ENCODE measurements at places on chromosomes 12 and 14.

DNA sequence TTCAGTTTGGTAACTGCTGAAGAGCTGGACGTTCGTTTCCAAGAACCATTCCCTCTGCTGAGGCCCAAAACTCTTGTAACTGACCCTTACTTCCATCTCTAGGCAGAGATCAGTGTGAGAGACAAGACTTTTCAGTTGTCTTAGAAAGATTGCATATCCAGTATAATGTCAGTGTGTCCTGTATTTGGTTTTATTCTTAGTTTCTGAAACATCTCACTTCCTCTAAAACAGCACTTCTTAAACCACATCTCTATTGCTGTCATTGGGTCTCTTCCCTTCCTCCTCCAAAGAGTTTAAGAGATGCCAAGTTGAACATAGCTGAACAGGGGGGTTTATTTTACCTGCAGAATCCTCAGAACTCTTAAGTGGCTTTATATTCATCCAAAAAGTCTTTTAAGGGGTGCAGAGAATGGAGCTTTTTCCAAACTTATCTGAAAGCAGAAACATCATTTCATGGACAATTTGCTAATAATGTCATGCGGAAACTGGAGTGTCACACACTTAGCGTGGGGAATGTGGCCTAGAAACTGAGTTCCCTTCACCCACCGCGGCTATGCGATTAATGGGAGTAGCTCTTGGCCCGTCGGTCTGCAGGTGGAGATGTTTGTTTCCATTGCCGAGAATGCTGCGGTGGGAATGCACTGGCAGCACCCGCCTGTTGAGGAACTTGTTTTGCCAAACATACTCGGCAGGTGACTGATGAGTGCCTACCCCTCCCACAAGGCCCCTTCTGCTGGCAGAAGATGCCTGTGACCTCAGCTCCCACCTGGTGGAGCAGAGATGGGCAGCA, 148.2 kb downstream of the ADGRD1 start:
- DNase-seq, result no peak

DNA sequence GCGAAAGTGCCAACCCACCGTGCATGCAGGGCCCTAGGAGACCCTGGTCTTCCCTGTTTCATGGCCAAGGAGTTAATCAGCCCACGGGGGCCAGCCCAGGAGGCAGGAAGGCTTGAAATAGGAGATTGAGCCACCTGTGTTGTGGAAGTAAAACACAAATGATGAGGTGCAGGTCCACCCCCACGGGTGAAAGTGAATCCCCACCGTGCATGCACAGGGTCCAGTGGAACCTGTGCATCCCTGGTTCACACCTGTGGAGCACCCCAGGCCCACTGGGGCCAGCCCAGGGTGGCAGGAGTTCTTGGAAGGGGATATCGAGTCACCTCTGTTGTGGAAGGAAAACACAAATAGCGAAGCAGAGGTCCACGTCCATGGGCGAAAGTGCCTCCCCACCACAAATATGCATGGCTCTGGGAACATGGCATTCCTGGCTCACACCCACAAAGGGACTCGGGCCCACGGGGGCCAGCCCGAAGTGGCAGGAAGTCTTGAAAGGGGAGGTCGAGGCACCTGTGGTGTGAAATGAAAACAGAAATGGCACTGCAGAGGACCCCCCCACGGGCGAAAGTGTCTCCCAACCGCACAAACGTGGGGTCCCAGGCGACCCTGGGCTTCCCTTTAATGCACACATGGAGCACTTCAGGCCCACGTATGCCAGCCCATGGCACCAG, 381.5 kb downstream of the ALG10 start:
- DNase-seq, result no peak

- no peak for DNase-seq
Measured at GRCh38 chr14:53509276-53510244, 356.4 kb upstream of the DDHD1 start.

GRCh38 chr12:51524386-51524901, 66.6 kb upstream of the SCN8A start:
- no peak for DNase-seq

- DNase-seq, result no peak
Measured at GRCh38 chr14:70245026-70245425, 56.3 kb upstream of the SLC8A3 start.

Data from CD4-positive, alpha-beta T cell treated with Interleukin-2 at 100 ng/mL for 4 hours (primary cell).